IMR-90 (cell line): ENCODE measurements at places on chromosomes 6 and 20.

DNA sequence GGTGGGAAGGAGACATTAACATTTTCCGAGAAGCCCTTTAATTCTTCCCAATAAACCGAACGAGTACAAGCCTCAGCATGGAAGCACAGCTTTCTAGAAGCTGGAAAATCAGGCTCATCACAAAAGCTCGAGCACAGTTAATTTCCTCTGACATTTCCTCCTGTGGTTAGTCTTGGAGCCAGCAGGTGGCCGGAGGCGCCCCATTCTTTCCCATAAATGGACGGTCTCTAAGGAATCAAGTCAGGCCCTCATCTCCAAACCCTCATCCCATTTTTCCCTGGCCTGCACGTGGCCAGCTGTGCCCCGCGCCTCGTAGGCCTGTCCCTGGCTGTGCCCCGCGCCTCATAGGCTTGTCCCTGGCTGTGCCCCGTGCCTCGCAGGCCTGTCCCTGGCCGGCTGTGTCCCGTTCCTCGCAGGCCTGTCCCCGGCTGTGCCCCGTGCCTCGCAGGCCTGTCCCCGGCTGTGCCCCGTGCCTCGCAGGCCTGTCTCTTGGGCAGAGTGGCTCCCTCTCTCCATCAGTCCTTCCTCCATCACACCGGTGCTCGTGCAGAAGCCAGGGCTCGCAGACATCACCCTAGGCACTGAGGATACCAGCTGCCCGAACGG, 19.7 kb upstream of the NTSR1 start:
- DNase-seq: peak; percentile 7

DNA sequence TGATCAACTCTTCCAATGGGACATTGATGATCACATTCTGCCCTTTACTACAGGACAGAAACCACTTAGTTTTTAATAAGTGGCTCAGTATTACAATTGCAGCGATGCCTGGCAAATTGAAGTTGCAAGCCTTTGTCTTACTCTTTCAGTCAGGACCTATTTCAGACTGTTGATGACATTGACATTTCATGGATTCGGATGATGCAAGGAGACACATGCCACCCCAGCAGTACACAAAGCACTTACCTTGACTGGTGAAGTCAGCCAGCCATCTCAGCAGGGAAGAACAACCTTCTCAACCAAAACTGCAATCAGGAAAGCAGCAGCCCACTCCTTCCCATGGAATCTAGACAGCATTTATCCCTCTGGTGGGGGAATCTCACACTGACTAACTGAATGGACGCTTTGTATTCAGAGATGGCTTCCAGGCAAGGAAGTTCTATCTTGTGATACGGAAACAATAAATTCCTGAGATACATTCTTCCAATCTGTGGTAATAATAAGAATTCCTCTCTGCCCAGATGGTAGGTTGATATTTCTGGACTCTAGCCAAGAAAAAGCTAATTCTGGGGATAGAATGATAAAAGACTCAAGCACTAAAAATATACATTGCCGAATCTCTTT, 24.8 kb downstream of the NFYA start:
- peak; percentile 69 for DNase-seq

- DNase-seq: no peak
Measured at GRCh38 chr6:62089781-62090180, 196.2 kb downstream of the KHDRBS2 start.

DNA sequence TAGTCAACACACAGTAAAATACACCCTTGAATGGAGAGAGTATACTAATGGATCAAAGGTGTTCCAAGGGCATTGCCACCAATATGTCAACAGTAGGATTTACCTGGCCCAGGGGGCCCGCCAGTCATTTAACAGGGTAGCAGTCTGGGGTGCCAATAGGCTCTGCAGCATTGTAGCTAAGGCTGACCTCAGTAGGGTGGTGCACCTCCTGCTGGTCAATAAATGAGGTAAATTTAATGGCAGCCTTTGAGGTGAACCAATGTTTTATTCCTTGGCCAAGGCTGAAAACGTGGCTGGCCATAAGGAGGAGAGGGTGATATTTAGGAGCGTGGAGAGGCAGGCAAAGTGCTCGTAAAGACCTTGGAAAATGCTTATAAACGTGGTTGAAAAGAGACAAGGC, 147.2 kb downstream of the RPS12 start:
- DNase-seq: no peak

GRCh38 chr6:168103050-168103830, 24.2 kb upstream of the FRMD1 start:
- DNase-seq: no peak

DNA sequence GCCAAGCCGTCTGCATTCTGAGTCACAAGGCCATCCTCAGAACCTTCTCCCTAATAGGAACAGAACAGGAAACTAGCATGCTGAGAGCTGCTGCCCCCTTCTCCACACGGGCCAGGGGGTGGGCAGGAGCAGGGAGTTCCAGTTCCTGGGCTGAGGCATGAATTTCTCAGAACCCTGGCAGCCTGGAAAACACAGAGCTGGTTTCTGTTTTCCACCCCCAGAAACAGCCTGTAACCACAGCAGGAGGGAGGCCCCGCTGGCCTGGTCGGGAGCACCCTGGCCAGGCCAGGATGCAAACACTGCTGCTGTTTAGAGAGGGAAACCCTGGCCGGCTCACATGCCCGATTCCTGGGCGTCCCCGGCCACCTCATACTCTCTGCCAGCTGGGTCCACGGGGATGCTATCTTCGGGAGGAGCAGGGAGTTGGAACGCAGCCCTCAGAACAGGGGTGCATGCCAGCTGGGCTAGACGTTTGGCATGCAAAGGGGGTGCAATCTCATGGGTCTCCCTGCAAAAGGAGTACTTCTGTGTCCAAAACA, 130.1 kb downstream of the NFATC2 start:
- DNase-seq: peak; percentile 52

DNA sequence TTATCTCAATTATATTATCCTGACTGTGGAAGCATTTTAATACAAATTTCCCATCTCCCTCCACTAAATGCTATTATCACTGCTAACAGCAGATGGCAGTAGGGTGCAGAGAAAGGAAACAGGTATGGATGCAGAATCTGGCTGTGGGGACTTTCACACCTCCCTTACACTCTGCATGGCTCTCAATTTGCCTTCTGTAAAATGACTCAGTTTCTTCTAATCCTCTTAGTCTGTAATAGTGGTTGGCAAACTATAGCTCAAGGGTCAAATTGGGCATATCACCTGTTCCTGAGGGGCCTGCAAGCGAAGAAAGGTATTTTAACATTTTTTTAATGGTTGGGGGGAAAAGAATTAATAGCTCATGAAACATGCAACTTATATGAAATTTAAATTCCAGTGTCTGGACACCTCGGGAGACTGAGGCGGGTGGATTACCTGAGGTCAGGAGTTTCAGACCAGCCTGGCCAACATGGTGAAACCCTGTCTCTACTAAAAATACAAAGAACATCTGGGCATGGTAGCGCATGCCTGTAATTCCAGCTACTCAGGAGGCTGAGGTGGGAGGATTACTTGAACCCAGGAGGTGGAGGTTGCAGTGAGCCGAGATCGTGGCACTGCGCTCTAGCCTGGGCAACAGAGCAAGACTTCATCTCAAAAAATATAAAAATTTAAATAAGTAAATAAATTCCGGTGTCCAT, 83.5 kb downstream of the ZMYND8 start:
- peak; percentile 71 for DNase-seq

DNA sequence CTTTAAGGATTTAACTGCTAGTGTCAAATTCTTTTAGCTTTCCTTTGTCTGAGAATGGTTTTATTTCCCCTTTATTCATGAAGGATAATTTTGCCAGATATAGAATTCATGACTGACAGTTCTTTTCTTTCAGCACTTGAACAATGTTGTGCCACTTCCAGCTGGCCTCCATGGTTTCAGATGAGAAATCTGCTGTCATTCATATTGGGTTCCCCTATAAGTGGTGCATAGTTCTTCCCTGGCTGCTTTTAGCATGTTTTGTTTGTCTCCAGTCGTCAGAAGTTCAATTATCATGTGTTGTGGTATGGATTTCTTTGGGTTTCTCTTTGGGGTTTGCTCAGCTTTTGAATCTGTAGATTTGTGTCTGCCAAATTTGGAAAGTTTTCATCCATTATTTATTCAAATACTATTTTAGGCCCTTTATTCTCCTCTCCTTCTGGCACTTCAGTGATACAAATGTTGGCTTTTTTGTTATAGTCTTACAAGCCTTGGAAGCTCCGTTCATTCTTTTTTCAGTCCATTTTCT, 76.3 kb upstream of the TGM3 start:
- no peak for DNase-seq

DNA sequence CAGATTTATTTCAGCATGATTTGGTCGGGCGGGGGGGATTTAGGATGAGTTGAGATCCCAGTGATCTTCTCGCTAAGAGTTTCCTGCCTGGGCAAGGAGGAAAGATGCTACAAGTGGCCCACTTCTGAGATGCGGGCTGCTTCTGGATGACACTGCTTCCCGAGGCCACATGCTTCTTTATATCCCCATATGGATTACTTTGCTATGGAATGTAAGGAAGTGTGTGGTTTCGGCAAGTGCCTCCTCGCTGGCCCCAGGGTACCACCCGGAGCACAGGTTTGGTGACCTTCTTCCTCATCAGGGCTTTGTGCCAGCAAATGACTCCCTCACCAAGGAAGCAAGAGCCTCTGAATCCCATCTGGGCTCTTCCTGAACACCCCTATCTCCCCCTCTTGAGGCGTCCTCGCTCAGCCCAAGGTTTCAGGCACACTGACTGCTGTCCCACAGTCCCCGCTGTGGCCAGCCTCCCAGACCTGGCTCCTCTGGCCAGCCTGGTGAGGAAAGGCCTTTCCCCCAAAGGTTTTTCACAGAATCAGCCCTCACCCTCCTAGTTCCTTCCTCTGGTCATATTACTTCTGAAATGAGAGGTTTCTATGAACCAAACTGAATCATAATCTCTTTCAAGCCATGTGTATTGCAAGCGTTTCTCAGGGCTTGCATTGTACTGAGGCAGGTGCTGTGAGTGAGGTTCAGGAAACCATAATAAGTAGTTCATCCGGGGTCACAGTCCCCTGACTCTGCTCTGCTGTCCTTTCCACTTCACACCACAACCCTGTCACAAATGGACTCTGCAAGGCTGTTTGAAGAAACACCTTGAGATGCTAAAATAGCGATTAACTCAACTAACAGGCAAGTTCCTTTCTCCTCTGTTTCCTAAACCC, 41.7 kb upstream of the IL17A start:
- DNase-seq: no peak

GRCh38 chr6:136403110-136403980, 113.7 kb upstream of the BCLAF1 start:
- peak; percentile 97 for DNase-seq

DNA sequence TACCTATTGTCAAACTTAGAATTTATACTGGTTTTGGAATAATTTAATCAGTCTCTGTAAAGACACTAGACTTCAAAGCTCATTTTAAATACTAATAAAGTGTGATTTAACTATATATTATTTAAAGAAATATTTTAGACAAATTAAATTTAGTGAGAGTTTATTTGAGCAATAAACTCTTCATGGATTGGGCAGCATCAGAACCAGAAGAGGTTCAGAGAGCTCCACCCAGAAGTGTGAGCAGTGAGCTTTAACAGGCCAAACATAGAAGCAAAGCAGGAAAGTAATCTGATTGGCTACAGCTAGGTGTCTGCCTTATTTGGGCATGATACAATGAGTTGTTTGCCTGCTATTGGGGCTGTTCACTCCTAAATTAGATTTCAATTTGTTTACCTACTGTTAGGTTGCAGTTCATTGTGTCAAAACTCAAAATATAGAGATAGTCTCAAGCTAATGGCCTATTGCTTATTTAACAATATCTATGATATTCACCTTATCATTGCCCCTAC, 355.1 kb upstream of the RNF217 start:
- no peak for DNase-seq

DNA sequence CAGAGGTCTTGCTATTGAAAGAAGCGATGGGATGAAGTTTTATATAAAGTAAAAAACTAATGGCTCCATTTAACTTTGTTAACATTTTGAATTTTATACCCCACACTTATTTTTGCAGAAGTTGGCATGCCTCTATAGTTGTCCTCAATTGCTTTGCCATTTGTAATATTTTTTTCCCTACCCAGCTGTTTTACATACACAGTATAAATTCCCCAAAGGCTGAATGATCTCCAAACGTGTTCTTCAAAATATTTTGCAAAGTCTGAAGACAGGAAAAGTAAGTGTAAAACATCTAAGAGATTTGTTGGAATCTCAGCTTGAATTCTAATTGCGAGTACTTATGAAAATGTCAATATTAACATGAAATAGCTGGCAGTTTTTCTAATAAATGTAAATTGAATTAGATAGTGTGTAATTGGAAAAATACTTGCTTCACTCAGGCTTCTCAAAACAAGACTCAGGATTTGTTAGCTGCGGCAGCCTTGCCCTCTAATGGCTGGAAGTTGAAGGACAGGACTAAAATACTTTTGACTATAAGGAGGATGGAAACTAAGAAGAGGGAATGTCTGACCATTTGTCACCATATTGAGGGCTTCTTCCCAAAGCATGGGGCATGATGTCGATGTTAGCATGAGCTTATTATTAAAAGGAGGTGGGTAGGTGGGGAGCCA, 226.8 kb downstream of the UST start:
- DNase-seq: peak; percentile 66

GRCh38 chr20:46171909-46172308, 53.8 kb downstream of the CD40 start:
- DNase-seq: no peak

GRCh38 chr20:10855778-10856177, 182.0 kb upstream of the JAG1 start:
- DNase-seq: no peak

DNA sequence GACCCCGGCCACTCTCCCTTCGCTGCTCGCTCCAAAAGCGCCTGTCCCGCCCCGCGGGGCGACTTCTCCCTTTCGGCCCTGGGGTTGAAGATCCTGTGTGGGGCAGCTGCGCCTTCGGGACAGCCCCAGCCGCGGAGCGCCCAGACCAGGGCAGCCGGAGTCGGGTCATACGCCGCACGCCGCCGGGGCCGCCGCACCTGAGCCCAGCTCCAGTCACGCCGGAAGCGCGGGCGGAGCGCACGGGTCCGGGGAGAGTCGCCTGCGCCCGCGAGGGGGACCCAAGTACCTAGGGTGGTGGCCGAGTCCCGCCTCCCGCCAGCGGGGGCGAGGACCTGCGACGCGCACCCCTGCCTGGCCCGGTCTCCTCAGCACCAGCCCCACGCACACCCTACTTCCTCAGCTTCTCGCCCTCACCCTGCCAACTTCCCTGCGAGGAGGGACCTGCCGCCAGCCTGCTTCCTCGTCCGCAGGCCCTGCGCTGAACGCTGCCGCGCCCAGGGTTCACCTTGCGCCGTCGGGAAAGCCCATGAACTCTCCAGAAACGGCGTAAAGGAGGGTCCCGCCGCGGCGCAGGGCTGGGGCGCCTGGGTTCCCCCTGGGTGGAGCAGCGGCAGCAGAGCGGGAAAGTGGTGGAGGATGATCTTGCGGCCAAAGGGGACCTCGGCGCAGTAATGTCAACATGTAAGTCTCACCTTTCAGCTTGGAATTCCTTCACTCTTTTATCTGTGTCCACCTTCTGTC, at the start of gene ADGRG6:
TSS of gene ADGRG6 (plus strand) at position 357 of the 741 bp plus-strand sequence. CDS start at position 680, 323 bp downstream.
- peak; percentile 28 for DNase-seq

DNA sequence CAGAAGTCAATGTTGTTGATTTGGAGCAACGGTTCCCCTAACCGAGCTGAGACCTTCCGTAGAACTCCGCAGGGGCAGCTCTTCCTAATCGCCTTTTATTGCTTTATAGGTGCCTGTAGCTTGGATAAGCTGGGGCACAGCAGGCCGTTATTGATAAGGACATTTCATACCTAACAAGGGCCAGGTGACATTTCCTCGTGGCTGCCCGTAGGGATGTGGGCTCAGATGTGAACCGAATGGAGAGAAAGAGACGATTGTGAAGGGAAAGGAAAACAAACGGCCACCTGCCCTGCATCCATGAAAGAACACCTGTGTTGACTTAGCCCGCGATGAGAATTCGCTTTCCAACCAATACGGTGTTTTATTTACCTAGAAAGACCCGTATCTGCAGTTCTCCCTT, 53.3 kb upstream of the DACT2 start:
- no peak for DNase-seq

GRCh38 chr6:71678091-71678490, 208.3 kb upstream of the RIMS1 start:
- no peak for DNase-seq
